Activated T-cell treated with anti-CD3 and anti-CD28 coated beads for 24 hours (primary cell): ENCODE measurements at places on chromosomes 6 and 20.

GRCh38 chr6:143357152-143357551 lies 93.3 kb downstream of the ADAT2 start:
- no peak for DNase-seq

- DNase-seq: no peak
Observed at GRCh38 chr6:15596186-15596896, 66.5 kb downstream of the DTNBP1 start.

DNA sequence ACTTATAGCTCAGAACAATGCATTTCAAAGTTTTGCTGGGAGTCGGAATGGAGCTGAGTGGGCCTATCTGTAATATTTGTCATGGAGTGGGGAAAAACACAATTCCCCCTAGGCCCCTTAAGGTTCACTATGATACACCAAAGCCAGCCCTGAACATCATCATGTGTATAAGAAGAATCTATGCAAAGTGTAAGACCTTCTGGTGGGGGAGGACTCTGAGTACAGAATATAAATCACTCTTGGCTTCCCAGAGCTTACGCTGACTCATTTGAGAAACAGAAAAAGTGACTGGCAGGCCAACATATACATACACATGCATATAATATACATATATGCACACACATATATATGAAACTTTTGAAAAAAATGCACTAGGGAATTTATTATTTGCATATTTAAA lies 54.1 kb upstream of the UBR2 start:
- DNase-seq: no peak

GRCh38 chr20:52812231-52812847 lies 159.8 kb upstream of the TSHZ2 start:
- DNase-seq: no peak

DNA sequence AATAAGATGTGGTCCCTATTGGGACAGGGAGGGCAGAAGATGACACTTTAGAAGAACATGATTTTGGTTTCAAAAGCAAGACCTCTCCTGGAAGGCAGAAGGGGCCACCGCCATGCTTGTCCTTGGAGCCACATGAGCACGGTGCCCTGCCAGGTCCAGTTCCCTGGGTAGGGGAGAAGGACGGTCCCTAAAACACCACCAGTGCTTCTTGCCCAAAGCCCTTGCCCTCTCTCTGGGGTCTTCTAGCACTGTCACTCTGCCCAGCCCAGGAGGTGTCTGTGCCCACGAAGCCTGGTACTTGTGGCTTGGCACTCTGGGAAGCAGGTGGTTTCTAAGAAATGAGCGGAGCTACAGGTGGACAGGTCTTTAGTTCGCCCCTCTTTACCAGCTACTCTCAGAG lies 46.0 kb downstream of the PLCG1 start:
- DNase-seq: no peak

DNA sequence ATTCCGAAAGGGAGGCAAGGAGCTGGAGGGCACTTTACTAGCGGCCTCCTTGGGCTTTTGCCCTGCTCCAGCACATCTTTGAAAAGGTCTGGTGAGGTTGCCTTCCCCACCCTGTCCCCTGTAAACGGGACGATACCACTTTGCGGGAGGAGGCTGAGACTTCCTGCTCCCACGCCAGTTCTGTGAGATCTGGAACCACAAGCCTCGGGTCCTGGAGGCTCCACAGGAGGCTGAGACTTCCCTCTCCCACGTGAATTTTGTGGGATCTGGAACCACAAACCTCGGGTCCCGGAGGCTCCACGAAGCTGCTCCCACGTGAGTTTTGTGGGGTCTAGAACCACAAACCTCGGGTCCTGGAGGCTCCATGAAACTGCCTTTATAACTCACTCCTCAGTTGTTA lies 209.3 kb downstream of the DLL1 start:
- DNase-seq: no peak

DNA sequence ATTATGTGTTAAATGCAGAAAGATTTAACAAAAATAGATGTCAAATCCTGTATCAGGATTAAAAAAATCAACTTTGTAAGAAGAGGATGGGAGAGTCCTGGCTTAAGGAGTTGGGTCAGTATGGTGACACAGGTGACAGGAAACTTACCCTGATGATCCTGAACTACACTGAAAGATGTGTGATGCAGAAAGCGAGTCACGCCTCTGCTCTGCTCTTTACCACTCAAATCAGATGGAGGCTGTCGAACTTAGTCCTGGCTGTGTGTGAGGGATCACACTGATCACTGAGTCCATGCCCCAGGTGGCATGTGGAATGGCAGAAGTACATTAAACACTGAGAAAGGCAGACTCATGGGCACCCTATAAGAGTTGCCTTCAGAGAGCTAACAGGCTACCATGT lies 92.9 kb downstream of the GJA10 start:
- no peak for DNase-seq

DNA sequence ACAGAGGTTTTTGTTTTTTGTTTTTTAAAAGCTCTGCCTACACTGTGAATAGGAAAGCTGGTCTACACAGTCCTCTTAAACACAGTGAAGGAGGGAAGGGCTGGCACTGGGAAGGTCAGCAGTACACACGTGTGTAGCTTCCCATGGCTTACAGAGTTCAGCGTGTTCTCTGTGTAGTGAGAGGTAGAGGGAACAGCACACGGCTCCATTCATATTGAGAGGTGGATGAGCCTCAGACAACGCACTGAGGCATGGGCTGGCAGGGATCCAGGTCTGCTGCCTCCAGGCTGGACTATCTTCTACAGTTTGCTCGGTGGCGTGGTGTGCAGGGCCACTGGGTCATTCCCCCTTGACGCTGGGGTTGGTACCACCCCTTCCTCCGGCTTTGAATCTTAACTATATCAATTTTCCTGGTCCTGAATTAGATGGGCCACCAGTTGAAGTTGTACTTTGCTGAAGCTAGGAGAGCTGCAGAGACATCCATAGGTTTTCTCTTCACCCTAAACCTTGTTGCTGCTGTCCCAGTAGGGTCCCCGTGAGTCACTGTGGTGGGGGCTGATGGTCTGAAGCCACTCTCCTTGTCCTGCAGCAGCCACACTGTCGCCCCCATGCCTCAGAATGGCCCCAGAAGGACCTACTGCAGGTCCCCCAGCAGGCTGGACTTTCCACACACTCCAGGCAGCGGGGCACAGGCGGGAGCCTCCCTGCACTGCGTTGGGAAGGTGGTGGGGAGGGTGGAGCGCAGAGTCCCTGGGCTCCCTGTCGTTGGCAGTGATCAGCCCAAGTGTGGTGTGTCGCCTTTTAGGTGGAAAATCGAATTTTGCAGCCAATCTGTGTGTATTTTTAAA lies 2.0 kb downstream of the ARFGAP1 start:
- DNase-seq: no peak

DNA sequence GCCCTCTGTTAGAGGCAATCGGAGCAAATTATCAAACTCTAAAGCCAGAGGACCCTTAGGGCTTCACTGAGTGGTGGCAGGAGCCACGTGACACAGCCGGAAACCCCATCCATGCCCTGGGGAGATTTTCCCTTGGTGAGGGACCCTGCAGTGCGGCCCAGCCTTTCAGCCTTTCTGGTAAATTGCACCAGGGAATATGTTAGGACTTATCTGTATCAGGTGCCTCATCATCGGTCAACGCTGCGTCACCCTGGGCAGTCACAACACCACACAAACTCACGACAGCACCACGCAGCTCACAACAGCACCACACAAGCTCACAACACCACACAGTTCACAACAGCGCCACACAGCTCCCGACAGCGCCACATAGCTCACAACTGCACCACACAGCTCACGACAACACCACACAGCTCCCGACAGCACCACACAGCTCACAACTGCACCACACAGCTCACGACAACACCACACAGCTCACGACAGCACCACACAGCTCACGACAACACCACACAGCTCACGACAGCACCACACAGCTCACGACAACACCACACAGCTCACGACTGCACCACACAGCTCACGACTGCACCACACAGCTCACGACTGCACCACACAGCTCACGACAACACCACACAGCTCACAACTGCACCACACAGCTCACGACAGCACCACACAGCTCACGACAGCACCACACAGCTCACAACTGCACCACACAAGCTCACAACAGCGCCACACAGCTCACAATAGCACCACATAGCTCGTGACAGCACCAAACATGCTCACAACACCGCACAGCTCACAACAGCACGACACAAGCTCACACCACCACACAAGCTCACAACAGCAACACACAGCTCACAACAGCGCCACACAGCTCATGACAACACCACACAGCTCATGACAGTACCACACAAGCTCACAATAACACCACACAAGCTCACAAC lies 199.0 kb downstream of the DLL1 start:
- no peak for DNase-seq

DNA sequence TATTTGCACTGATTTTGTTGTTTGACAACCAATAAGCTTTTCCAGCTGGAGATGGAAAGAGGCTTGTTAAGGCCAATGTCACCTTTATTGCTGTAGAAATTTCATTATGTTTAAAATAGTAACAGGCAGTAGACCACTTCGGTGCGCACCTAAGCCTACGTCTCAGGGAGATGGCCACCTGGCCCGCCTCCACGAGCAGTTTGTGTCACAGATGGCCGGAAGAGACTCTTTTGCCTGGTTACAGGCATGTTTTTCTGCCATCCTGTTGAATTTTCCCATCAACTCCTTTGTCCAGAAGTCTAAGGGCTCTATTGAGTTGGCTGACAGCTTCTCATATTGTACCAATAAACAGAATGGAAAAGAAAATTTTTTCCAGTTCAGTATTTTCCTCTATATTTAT lies 51.0 kb downstream of the SLC9A8 start:
- no peak for DNase-seq

GRCh38 chr20:46933150-46933549 lies 38.5 kb downstream of the EYA2 start:
- DNase-seq: no peak

DNA sequence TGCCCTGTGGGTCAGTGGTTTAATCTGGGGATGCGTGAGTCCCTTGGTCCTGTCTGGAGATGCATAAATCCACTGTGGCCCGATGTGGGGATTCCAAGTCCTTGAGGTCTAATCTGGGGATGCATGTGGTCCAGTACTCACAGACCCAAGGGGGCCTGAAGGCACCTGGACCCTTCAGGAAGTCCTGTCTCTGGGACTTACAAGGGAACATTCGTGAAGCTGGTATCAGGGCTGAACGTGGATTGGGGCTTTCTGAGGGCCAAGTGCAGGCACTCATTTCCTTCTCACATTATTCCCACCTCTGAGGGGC lies 25.2 kb upstream of the GTSF1L start:
- DNase-seq: no peak

GRCh38 chr6:138500045-138500665 lies 861 bp upstream of the NHSL1 start:
- no peak for DNase-seq

DNA sequence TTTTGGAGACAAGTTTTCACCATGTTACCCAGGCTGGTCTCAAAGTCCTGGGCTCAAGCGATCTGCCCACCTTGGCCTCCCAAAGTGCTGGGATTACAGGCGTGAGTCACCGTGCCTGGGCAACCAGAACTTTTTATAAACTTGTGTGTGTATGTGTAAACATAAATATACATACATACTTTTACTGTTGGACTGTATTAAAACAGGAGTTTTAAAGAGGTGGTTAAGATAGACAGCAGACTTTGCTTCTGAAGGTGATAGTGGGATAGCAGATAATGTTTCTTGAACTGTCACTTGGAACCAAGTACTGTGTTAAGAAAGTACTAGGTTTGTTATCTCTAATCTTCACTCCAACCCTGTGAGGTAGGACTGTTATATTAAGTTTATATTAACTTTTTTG lies 28.6 kb upstream of the MAPK13 start:
- DNase-seq: no peak

- DNase-seq: no peak
Observed at GRCh38 chr6:106740287-106740686, 110.9 kb downstream of the QRSL1 start.

DNA sequence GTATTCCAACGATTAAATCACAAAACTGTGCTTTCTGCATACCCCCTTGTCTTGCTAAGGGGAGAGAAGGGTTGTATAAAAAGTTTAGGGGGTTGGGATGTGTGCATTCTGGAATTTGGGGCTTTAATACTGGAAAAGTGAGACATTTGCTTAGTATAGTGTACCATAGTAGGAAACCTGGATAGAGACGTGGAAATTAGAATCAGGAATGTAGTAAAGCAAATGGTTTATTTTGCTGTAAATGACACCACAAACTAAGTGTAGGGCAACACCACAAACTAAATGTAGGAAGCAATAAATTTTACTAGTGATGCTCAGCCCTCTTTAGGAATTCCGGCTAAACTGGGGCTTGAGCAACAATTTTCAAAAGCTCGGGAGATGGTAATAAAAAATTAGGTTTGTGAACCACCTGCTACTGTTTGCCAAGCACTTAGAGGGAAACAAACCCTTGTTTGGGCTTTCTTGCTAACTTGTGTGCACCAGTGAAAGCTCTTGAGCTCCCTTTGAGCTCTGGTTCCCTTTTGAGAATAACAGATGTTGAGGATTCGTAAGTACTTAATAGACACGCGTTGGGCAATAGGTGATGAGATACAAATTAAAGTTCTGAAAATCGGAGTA lies 13.8 kb downstream of the BRD2 start:
- DNase-seq: no peak

- DNase-seq: no peak
Observed at GRCh38 chr6:105644691-105645090, 241.8 kb upstream of the PREP start.

DNA sequence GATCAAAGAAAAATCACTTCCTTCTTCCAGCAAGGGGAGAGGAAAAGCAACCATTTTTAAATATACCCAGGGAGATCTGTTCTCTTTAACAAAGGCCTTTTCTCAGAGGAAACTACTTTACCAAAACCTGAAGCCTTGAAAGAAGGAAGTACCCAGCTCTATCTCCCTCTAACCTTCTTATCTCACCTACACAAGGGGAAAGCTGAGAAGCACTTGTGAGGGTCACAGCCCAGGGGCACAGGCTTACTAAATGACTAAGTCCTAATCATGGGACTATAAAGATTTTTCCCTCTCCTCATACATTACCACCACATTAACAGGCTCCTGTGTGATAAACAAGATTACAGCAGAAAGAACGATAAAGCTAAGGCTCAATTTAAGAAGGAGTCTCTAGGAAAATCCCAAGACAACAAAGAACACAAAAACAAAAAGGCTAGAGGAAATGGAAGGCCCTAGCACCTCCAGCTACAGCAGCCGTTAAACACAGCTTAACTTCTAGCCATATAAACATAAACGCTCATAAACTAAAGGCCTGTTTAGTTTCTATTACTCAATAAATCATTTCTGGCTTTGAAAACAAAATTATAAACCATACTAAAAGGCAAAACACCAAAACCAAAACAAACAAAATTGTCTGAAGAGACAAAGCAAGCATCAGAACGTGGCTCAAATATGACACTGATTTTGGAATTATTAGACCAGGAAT lies 284.9 kb upstream of the ECI2 start:
- no peak for DNase-seq

GRCh38 chr6:148980234-148980633 lies 233.4 kb downstream of the UST start:
- DNase-seq: no peak

DNA sequence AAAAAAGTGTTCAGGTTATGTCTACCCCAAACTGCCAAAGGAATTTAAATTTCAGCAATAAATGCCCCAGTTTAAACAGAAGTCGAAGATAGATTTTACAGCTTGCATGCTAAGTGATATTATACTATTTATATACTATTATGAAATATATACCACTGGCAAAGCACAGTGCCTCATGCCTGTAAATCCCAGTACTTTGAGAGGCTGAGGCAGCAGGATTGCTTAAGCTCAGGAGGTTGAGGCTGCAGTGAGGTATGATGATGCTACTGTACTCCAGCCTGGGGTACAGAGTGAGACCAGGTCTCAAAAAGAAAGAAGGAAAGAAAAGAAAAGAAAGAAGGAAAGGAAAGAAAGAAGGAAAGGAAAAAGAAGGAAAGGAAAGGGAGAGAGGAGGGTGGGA lies 102.1 kb downstream of the MTFR2 start:
- DNase-seq: no peak

GRCh38 chr6:119209452-119210205 lies 131.2 kb upstream of the FAM184A start:
- DNase-seq: no peak
